ENCODE measurements at places on chromosomes 11 and 22.

DNA sequence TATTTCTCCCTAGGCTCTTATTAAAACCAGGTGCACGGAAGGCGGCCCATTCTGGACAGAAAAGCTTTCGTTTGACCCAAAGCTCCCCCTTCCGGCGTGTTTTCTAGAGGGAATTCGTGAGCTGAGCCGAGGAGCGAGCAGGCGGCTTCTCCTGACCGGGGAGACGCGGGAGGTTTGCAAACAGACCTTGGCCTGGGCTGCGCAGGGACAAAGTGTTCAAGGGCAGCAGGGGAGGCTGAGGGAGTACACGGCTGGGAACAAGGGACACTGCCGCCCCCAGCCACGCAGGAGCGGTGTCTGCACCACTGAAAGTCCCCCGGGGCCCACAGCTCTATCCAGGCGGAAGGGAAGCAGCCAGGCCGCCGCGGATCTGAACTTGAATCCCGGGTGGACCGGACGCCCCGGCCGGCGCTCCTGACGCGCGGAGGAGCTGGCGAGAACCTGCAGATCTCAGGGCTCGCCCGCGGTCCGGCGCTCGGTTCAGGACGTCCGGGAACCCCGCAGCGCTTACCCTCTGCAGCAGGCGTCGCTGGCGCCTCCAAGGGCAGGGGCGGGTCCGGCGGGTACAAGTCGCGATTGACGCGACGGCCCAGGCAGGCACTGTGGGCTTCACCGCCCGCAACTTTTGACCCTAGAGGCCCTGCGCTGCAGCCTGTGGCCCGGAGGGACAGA lies 101.9 kb downstream of the WT1 start:
- DNase-seq, result peak; percentile 21

DNA sequence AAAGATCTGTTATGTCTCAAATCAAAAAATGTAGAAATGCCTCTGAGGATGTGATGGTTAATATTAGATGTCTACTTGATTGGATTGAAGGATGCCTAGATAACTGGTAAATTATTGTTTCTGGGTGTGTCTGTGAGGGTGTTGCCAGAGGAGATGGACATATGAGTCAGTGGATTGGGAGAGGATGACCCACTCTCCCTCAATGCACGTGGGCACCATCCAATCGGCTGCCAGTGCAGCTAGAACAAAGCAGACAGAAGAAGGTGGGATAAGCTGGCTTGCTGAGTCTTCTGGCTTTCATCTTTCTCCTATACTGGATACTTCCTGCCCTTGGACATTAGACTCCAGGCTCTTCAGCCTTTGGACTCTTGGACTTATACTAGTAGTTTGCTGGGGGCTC lies 430.3 kb downstream of the SOX6 start:
- DNase-seq, result no peak

- no peak for DNase-seq
Observed at GRCh38 chr11:706439-706956, 467 bp downstream of the EPS8L2 start.

DNA sequence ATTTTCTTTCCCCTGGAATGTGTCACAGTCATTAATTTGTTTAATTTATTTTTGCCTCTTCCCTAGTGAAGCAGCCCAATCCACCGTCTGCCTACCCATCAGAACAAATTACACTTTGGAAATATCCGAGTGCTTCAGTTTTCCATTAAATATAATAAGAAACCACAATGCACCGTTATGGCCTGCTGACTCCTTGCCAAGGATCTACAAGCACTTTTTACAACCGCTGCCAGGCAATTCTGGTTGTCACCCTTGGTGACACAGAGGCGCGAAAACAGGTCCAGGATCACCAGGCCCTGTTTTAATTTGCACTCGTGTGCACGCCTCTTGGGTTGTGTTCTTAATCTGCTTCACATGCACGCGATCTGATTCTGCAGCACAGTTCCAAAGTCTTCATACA lies 43.9 kb downstream of the KIRREL3 start:
- DNase-seq, result no peak

GRCh38 chr11:132312161-132312560 lies 941.7 kb downstream of the NTM start:
- no peak for DNase-seq

- no peak for DNase-seq
Observed at GRCh38 chr11:114880442-114880841, 202.1 kb downstream of the NXPE2 start.

- DNase-seq, result no peak
Observed at GRCh38 chr11:88169471-88169870, 5.8 kb downstream of the RAB38 start.

DNA sequence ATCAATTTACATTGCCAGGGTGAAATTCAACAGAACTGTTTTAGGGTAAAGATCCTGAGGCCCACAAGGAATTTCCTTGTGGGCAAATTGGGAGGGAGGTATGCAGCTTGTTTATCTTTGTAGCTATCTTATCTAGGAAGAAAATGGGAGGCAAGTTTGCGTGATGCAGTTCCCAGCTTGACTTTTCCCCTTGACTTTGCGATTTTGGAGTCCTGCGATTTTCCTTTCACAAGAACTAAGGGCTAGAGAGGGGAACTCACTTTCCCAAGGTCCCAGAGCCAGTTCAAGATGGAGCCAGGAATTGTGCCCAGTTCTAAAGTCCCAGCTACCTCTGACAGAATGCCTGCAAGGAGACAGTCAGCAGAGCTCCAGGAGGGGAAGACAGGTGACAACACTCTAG lies 30.7 kb downstream of the RIBC2 start:
- no peak for DNase-seq

DNA sequence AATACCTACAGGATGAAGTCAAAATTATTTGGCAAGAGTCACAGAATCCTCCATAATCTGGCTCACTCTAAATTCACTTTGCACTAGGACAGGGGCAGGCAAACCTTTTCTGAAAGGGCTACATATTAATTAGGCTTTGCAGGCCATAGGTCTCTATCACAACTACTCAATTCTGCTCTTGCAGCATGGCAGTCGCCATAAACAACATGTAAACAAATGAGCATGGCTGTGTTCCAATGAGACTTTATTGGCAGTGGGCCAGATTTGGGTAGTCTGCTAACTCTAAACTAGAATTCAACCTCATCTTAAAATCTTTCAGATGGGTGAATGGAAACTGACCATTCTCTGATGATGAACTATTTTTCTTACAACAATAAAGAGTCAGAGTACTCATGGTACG lies 5.8 kb downstream of the THRSP start:
- DNase-seq, result no peak

DNA sequence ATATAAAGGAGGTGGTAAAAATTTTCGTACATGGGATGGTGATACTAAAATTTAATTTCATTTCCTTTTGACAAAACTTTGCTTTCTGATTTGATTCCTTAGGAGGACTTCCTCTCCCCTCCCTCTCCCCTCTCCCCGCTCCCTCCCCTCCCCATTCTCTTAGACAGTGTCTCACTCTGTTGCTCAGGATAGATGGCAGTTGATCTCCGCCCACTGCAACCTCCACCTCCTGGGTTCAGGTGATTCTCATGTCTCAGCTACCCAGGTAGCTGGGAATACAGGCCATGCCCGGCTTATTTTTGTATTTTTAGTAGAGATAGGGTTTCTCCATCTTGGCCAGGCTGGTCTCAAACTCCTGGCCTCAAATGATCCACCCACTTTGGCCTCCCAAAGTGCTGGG lies 15.9 kb downstream of the TRIM44 start:
- no peak for DNase-seq
